ENCODE measurements at places on chromosomes 3 and 15. TPM values are rescaled to one million over a fixed set of nuclear protein-coding genes. Genes with fewer than 3 reads are reported as not detected.

GRCh38 chr3:21073561-21073960 lies 677.4 kb downstream of the ZNF385D start:
- no peak for DNase-seq

DNA sequence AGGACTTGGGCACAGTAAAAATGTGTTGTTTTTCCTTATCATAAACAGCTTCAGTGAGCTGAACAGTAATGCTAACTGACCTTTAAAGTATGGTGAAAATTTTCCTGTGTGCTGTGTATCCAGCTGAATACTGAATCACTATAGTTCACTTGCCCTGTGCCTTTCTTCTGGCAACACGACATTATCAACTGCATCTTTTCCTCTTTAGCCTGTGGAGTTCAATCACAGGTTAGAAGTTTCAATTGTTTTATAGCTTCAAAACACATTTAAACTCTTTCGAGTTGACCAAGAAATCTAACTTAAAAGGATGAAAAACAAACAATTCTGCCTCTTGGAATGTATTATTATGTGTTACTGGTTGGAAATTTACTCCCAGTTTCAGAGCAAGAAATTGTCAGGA lies 1120.7 kb upstream of the ALCAM start:
- no peak for DNase-seq

DNA sequence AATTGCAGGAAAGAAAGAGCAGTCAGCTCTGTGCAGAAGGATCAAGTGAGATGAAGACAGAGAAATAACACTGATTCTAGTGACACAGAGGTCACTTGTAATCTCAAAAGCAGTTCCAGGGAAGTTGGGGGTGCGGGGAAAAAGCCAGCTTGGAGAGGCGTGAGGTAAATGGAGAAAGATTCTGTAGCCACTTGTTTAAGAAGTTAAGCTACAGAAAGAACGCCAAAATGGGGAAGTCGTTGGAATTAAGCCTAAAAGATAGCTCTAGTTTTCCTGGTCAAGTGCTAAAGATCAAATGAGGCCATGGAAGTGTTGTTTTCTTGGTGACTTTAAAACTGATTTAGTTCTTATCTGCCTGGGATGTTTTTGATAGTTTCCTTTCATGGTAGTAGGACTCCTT lies 152.0 kb downstream of the GREM1 start:
- no peak for DNase-seq

DNA sequence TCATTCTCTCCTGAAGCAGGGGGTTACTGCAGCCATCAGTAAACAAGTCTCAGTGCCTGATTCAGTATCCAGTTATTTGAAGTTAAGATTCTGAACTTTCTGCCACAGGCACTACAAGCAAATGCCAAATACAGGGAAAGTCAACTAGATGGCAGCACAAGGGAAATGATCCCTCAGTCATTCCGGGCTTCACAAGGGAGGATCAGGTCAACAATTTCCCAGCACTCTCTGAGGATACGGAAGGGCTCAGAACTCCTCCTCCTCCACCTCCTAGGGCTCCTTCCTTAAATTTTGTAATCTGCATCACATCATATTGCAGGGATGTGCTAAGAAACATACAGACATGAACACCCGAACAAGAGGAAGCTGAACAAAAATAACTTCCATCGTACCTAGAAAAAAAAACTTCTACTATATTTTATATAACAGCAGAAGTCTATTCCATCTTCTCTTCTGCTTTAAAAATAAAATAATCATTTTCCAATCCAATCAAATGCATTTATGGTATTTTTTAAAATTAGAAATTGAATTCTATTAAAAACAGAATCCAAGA lies 187.1 kb downstream of the FMN1 start:
- peak; percentile 59 for DNase-seq

SEMA6D gene
- polyA plus RNA-seq = 0.86 TPM

MORF4L1 gene
- 357 TPM for polyA plus RNA-seq

- no peak for DNase-seq
These were observed 189.3 kb downstream of the NFKBIZ start for GRCh38 chr3:102038477-102039142.

FMN1 gene
- polyA plus RNA-seq = 1.4 TPM

DNA sequence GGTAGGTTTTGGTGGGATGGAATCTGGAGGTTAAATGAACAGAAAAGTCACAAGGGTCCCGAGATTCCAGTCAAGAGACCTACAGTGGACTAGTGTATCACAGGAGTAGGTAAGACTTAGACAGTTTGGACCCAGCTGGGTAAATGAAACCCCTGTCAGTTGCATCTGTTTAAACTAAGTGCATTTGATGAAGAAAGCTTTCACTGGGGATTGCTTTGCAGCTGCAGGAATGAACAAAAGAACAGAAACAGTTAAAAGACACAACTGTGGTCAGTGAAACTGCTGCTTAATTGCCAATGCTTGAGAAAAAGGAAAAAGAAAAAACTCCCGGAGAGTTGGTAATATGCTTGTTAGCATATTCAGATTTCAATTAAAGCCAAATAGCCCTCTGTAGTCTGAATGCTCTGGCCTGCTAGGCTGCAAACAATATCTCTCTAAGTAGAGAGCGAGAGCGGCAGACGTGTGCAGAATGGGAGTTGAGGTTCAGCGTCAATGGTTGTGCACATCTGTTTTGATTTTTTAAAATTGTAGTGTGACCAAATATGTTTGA lies 37.1 kb downstream of the OXNAD1 start:
- no peak for DNase-seq

DNA sequence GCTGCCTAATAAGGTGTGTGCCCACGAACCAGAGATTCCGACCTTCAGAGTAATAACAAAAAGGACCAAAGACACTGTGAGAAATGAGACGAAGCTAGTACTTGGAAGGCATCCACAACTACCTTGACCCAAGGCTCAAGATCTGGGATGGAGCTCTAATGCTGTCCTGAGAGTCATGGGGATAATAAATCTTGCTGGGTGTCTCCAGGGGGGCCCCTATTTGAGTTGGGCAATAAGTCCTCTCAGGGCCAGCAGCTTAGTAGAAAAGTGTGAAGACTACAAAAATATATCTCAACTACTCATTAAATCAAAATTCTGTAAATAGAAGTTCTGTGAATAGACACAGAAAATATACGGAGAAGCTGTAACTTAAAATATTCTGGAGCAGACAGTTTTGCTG lies 2.9 kb upstream of the NDN start:
- DNase-seq = no peak

GRCh38 chr3:102235679-102236078 lies 199.1 kb upstream of the ZPLD1 start:
- no peak for DNase-seq

DUOXA2 gene
- polyA plus RNA-seq = not detected

AADACL2 gene
- polyA plus RNA-seq = not detected

DNA sequence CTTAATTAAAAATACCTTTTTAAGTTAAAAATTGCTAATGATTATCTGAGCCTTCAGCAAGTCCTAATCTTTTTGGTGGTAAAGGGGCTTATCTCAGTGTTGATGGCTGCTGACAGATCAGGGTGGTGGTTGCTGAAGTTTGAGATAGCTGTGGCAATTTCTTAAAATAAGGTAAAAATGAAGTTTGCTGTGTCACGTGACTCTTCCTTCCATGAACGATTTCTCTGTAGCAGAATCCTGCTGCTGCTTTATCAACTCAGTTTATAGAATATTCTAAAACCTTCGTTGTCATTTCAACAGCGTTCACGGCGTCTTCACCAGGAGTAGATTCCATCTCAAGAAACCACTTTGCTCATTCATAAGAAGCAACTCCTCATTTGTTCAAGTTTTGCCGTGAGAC lies 110.1 kb downstream of the SUCNR1 start:
- DNase-seq = no peak

GABRR3 gene
- not detected for polyA plus RNA-seq

ANP32A gene
- polyA plus RNA-seq = 70.0 TPM

GNB4 gene
- 47.3 TPM for polyA plus RNA-seq

DNA sequence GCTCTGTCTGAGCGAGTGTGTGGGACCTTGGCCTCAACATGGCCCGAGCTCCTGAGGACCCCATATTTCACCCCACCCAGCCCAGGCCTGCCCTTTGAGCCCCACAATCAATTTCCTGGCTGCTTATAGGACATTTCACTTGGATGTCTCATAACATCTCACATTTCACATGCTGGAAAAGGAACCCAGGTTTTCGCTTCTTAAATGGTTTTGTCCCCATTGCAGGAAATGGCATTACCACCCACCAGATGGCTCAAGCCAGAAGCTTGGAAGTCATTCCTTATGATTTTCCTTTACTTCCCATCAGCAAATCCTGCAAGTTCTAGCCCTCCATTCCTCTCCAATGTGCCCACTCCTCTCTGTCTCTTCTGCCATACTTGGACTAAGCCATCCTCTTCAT lies 14.9 kb downstream of the ITGA11 start:
- DNase-seq = no peak

GRCh38 chr3:159112724-159113123 lies 310.9 kb downstream of the MFSD1 start:
- DNase-seq = no peak

NOX5 gene
- polyA plus RNA-seq = not detected

CPA3 gene
- not detected for polyA plus RNA-seq

CPN2 gene
- polyA plus RNA-seq = not detected

- DNase-seq = no peak
These were observed 1.7 kb downstream of the SHOX2 start for GRCh38 chr3:158104431-158104921.

DNA sequence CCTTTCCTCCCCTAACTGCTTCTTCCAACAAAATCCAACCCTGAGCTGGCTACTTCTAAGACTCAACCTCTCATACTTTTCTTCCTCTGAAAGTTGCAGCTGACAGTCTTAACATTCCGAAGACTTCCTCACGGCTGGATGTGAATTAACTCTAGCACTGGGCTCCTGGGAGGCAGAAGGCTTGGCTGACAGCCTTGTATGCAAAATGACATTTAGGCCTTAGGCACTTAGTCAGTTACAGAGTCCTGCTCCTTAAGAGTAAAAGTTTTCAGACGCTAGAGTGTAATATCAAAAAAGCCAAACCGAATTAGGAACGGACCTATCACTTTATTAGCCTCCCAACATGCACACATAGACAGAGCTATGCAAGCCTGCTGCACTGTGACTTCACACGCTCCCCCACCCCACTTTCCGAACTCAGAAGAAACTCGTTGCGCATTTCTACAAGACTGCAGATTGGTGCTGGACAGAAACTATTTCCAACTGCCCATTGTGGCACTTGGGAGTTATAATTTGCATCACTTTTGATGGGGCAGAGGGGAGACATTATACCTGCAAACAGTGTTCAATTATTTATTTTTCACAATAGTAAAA lies 15.5 kb upstream of the ANXA2 start:
- peak; percentile 51 for DNase-seq

- no peak for DNase-seq
These were observed 43.7 kb downstream of the ATP8B4 start for GRCh38 chr15:50075319-50075718.

SLC27A2 gene
- polyA plus RNA-seq = not detected

COL6A5 gene
- polyA plus RNA-seq = not detected

- no peak for DNase-seq
These were observed 385.3 kb downstream of the PDCD6IP start for GRCh38 chr3:34183611-34184340.

Data from GM23248 (cell line).